T-helper 1 cell (primary cell): ENCODE measurements at places on chromosomes 6 and 20.

GRCh38 chr6:26657256-26657655 is 2.3 kb downstream of the ZNF322 start:
- no peak for DNase-seq

DNA sequence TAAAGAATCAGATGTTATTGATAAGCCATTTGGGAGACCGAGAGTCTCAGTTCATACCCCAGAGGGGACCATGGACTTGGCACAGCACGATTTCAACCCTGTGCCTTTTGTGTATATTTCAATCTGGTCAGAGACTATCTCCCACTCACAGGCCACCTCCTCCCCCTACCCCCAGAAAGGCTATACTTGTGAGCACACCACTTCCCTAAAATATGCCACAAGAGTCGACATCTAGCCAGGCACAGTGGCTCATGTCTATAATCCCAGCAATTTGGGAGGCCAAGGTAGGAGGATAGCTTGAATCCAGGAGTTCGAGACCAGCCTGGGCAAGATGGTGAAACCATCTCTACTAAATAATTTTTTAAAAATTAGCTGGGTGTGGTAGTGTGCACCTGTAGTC is 13.6 kb upstream of the TCF15 start:
- DNase-seq: no peak

DNA sequence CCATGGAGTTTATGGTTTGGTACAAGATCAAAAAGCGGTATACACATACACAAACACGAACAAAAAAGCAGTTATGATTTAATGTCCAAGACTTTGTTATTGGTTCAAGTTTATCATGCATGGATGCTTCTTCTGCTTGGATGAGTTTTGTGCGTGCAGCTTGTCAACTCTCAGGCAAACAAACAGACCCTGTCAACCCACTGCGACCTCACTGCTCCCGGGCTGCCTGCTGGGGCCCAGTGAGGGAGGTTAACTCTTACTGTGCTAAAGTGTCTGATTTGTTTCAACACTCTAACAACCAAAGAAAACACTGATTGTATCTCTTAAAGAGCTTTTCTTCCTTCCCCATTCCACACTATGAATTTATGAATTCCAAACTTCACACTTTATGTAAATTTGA is 26.8 kb upstream of the DDR1 start:
- no peak for DNase-seq

- no peak for DNase-seq
Observed at GRCh38 chr6:68447112-68447511, 188.0 kb upstream of the ADGRB3 start.

- no peak for DNase-seq
Observed at GRCh38 chr6:134678436-134678889, 271.4 kb downstream of the ALDH8A1 start.

- no peak for DNase-seq
Observed at GRCh38 chr6:152018876-152019275, 211.4 kb downstream of the ESR1 start.

GRCh38 chr20:8646033-8646441 is 422.9 kb upstream of the PLCB4 start:
- DNase-seq: no peak

- no peak for DNase-seq
Observed at GRCh38 chr6:156822747-156823206, 45.6 kb downstream of the ARID1B start.

DNA sequence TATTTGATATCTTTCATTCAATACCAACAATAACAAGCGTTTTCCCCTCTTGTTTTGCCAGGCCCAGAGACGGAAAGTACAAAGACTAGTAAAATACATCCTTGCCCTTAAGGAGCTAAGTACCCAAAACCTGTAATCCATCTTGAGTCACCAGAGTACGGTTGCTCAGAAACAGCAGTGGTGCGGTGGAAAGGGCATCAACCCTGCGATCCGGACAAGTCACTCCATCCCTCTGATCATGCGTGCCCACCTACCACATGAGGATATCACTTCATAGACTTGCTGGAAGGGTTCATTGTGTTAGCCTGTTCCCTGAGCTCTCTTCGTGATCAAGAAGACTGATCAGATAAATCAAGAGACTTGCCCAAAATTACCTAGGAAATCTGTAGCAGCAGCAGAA is 1.9 kb downstream of the TOMM34 start:
- DNase-seq: no peak

DNA sequence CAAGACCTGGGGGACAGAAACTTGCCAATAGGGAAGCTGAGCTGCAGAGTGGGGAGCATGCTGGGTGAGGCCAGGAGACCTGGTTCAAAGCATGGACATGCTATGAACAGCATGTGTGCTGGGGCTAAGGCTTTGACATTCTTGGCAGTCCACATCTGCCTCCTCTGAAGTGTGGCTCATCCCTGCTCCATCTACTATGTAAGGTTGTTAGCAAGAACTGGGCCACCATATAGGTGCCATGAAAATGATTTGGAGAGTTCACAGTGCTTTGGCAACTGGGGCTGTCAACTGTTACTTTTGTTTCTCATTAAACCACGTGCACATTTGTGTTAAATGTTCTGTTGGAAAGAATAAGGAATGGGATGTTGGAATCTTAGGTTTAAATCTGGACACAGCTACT is 311.1 kb downstream of the CDC5L start:
- no peak for DNase-seq

- DNase-seq: no peak
Observed at GRCh38 chr6:164183556-164184123, 769.1 kb downstream of the QKI start.

- DNase-seq: peak; percentile 13
Observed at GRCh38 chr20:58310291-58310782, 822 bp downstream of the RAB22A start.

- DNase-seq: no peak
Observed at GRCh38 chr6:150286912-150287311, 81.9 kb upstream of the IYD start.

DNA sequence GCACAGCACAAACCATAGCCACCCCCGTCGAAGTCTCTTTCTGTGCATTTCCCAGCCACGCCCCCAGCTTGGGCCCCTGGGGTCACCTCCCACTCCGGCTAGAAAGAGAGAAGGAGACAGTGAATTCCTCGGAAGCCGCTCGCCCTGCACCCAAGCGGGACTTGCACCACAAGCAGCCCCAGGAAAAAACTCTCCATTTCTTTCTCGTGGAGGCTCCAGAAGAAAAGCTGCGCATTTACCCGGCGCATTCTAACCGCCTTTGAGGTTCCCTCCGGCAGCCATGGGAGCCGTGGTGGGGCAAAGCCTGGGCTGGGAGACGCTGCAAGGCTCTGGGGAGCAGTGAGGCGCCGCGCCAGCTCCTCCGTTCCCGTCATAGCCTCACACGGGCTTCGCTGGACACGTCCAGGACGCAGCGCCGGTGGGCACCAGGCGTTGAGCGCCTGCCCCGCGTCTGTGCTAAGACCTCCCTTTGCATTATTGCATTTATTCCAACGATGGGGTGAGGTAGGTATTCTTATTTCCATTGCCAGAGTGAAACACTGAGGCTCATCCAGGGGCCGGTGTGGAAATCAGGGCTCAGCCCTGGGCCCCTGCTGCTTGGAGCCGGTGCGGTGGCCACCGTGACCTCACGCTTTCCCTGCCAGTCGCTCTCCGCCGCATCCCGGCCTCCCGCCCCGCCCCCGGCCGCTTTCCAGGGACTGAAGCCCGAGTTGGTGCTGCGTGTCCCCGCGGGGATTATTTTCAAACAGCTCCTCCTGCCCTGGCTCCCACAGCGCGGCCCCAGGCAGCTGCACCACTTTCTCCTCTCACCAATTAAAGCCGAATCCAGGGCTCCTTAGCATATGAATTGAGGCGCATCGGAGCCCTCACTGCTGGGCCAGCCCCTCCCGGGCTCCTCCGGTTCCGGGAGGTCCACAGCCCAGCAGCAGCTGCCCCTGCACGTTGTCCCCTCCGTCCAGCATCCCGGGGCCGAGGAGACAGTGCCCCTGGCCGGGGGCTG is 148.3 kb upstream of the AFDN start:
- DNase-seq: no peak

DNA sequence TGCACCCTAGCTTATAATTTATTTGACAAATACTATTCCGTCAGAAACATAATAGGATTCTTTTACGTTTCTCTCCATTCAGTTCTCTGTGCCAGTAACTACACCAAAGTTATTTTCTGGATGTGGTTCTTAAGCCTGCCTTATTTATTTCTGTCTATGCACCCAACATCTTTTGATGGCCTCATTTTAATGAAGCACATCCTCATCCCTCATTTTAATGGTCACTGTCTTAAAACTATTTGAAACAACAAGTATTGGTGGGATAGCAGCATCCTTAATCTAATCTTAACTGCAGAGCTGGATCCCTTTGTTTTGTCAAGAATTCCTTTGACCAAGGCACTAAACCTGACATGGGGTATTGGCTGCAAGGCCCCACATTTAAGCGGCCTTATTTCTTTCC is 11.0 kb downstream of the FAM135A start:
- no peak for DNase-seq

- no peak for DNase-seq
Observed at GRCh38 chr20:43584448-43585136, 6.1 kb upstream of the IFT52 start.

DNA sequence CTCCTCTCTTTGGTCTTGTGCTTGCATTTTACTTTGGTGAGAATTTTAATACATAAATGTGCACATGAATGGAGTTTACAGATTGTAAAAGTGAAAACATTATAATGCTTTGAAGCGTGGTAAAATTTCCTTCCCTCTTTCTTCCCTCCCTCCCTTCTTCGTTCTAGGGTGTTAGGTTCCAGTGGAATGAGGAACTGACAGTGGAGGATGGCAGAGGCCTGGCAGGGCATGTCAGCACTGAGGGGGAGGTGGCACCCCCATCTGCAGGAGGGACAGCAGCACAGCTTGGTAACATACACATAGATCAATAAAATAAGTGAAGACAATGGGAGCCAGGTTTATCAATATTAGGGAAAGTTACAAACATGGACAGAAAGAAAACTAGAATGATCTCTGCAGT is 47.5 kb downstream of the RNASET2 start:
- no peak for DNase-seq

GRCh38 chr6:31332637-31333602 is 24.1 kb downstream of the HLA-B start:
- DNase-seq: peak; percentile 59

GRCh38 chr6:133326584-133326983 is 85.4 kb downstream of the EYA4 start:
- DNase-seq: no peak

DNA sequence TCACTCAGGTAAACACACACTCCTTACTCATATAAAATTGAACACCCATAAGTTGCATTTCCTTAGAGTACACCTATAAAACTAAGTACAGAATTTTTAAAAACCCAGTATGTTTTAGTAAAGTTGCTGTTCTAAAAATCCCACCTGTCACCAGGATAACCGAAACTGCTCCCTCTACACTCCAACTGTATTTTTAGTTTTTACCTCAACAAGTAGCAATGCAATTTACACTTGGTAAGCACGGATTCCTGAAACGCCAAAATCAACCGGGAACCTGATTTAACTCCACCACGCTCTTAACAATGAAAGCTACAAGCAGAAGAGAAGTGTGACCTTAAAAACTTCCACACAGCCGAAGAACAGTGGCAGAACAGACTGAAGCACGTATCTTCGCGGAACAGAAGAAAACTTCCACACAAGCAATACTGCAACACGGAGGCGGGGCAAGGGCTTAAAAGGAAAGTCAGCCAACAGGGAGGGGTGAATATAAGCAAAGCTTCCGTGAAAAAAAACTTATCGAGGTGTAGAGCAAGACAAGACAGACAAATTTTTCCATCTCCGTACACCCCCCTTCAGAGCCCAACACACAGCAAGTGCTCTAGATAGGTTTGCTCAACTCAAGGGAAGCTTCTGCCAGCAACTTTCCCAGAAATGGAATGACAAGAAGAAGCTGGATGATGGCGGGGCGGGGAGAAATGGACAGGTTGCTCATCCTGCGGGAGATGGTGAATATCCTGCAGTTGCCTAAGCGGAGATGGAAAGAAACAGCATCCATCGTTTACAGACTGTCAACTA is 1.4 kb downstream of the STAU1 start:
- peak; percentile 44 for DNase-seq

DNA sequence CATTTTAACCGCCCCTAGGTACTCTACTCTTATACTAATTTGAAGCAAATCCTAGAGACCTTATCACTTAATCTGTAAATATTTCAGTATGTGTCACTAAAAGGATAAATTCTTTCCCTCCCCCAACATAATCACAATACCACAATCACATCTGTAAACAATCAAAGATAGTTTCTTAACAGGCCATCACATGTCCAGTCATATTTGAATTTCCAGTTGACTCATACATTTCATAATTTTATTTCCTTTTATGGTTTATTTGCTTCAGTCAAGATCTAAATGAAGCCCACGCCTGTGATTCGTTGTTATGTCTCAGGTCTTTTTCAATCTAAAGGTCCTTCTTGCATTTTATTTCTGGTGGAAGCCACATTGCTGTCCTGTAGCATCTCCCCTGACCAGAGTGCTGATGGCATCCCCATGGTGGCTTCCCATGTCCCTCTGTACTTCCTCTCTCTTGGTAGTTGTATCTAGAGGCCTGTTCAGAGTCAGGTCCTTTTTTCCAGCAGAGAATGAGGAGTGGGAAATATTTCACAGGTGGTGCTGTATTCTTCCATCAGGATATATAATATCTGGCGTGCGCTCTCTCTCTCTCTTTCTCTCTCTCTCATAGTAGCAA is 128.6 kb upstream of the SLC22A23 start:
- no peak for DNase-seq

DNA sequence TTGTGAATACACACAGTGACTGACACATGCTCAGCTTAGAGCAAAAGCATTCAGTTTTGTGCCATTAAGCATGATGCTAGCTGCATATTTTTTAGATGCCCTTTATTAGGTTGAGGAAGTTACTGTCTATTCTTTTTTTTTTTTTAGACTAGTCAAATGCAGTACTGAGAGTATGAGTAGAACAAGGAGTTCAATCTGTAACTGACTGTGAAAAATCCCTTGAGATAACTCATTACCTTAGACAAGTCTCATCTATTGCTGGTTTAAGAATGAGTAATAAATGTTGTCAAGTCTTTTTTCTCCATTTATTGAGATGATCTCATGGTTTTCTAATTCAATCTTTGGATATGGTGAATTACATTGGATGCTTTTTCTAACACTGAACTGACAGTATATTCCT is 23.2 kb downstream of the AHI1 start:
- DNase-seq: no peak

DNA sequence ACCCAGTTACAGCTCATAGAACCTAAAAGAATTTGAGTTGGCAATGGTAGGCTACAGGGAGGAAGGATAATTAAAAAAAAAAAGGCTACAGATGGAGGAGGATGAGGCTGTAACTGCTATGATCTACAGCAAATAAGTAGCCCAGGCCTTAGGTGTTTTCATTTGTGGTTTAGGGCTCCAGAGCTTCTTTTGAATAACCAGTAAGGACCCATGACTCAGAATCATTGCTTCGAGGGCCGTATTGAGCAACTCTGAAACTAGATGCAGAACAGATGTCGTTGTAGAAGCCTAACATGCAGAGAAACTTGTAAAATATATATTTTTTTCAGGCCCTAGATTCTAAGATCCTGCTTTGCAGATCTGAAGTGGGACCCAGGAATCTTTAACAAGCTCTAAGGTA is 19.0 kb upstream of the ASIP start:
- no peak for DNase-seq

- no peak for DNase-seq
Observed at GRCh38 chr6:56244528-56245253, 2.7 kb downstream of the COL21A1 start.

GRCh38 chr6:113377362-113377942 is 479.7 kb upstream of the MARCKS start:
- no peak for DNase-seq

GRCh38 chr6:82337688-82338257 is 25.8 kb upstream of the TPBG start:
- DNase-seq: no peak

GRCh38 chr6:111471533-111471932 is 11.5 kb downstream of the REV3L start:
- no peak for DNase-seq

- no peak for DNase-seq
Observed at GRCh38 chr6:13635948-13636658, 21.0 kb downstream of the NOL7 start.
